NCI-H2081 treated with DMSO at 0.1 percent for 48 hours (cell line): ENCODE measurements at places on chromosomes 2 and 18.

GRCh38 chr2:232367591-232368233, 10.8 kb upstream of the ALPP start:
- DNase-seq, result no peak

DNA sequence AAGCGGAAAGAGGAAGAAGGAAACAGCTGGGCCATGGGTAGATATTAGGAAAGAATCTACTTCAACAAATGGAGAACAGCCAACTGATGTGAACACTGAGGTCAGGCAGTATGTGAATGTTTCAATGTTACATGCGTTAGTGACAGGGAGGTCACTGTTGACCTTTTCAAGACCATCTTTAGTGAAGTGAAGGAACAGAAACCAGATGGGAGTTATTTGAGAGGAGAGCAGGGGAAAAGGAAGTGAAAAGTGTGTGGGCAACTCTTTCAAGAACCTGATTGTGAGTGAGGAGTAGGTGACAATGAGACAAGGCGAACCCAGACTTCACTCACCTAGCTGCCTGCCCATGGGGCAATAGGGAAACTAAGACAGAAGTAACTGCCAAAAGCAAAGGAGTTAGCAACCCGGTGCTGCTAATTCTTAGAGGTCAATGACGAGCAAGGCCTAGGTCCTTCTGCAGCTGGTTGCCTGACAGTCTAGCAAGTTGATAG, 67.0 kb downstream of the SP3 start:
- DNase-seq, result no peak

GRCh38 chr18:70380915-70381896, 92.4 kb downstream of the SOCS6 start:
- peak; percentile 76 for DNase-seq

DNA sequence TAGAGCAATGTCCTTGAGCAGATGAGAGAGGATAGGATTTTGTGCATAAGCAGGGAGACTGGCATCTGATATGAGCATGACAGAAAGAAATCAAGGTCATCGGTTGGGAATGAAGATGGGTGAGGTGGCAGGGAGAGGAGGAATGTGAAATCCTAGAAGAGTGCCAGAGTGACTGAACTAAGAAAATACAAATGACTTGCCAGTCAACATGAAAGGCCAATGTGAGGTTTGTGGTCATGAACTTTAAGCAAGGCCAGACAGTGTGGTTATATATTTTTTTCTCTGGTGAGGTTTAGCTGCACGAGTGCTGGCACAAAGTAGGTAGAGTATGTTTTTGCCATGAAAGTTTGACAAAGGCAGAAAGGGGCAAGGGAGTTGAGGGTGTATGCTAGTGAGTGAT, 21.2 kb downstream of the QPCT start:
- DNase-seq, result no peak
